ENCODE measurements at places on chromosomes 2 and 18.

GRCh38 chr2:144240656-144241339, 279.1 kb downstream of the ZEB2 start:
- DNase-seq: no peak

DNA sequence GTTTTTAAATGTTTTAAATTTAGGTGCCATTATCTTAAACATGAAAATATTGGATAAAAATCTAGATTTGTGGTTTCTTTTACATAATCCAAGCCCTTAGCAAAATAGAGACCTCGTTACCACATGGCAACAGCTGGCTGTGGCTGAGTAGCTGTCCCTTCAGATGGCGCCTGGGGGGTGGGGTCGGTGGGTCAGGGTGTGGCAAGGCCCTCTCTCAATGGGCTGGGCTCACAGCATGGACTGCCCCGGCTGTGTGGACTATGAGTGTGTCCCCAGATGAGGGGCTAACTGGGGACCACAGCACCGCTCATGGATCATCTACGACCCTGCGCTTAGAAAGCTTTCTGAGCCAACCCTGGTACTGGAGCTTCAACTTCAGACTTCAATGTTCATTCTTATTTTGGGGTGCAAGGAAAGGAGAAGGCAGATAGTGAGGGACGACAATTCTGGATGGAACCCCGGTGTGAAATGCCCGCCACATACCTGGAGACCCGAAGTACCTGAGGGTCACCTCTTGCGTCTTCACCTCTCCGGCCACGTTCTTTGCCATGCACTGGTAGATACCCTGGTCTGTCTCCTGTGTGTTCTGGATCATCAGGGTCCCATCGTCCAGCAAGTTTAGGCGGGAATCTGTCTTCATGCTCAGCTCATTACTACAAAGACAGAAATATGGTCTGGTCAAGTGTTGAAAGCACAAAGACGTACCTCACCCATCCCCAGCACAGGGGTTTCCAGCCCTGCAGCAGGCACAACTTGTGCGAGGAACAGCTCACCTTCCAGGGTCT, 71.0 kb downstream of the PXDN start:
- no peak for DNase-seq

DNA sequence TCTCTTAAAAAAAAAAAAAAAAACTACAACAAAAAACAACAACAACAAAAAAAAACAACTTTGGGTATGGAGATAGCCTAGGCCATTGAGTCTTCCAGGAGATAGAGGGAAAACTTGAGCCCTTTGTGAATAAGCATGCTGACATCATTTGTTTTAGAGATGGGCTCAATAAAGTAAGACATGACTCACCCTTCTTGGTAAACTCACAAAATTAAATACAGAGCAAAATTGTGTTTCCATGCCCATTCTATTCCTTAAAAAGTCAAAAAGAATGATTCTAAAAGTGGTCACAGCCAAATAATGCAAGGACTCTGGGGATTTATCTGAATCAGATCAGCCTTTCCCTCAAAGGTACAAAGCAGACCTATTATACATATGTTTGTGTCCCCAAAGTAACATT, 117.4 kb downstream of the ETAA1 start:
- peak; percentile 85 for DNase-seq

- DNase-seq: no peak
Measured at GRCh38 chr2:191938779-191939178, 91.9 kb upstream of the CAVIN2 start.

DNA sequence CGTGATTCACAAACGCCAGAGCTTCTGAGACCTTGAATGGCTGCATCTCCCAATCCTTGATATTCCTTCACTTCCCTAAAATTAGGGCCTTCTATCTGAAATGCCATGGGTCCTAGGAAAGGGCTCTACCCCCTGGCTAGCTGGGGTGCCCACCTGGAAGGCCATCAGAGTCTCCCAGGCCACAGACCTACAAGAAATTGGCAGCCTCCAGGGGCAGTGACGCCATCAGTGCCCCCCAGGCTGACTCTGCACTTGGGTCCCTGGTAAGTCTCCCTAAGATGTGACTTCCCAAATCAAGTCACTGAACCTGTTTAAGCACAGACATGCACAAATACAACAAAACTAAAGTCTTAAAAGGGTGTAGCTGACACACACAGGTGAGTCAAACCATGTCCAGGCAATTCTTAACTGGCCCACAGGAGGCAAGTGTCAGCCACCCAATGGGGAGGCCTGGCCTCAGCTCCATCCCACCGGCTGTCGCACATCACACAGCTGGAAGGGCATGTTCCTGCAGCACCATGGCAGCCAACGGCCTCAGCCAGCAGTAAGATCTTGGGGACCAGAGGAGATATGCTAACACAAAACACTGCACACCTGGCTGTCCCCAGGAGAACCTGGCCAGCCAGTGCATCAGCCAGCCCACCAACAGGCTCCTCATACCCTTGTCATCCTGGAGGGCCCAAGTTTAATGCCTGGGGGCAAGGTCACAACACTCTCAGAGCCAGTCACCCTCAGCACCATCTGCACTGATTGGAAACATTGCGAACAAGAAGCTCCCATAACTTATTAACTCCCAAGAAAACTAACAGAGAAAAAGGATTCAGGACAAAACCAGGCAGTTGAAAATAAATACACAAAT, 5.2 kb downstream of the PARD6G start:
- no peak for DNase-seq

DNA sequence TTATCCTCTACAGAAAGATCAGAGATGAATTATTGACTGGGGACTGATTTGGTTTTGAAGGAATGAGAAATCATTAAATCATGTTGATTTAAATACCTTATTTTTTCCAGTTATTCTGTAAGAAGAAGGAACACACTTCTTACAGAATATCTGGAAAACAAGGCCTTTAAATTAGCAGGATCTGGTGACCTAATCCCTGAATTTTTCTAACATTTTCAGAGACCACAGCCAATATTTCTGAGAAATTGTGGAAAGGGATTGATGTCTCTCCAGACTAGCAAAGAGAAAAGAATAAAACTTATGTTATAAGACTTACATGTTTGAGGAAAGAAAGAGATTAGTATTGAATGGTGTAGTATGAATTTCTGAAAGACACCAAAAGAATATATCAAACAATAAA, 104.0 kb downstream of the KCNE4 start:
- no peak for DNase-seq

DNA sequence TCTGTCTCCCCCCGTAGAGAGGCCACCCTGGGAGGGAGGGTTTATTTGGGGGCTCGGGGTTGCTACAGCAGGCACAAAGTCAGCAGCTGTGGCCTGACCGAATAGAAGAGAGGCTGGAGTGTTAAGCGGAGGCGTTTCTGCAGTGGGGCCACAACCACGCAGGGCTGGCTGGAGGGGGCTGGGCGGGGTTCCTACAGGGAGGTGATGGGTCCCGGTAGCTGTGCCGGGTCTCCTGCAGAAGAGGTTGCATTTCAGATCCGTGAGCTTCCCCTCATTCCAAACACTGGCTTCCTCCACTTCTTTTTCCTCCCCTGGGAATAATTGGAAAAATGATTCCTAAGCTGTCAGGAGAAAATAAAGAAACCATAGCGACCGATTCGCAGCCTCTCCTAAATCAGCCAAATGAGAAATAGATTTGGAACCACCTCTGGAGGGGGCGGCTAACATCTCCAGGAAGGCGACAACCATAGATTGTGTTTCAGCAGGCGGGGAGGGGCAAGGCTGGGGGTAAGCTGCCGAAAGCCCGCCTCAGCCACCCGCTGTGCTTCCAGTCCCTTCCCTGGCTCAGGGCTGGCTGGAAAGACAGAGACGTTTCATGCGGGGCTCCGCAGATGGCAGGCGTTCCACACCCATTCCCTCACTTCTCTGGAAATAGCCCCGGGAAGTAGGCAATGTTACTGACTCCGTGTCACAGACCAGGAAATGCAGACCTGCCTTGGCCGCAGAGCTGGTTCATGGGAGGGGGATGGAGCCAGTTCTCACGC, 85.6 kb upstream of the TAF1B start:
- DNase-seq: peak; percentile 74

GRCh38 chr18:66931010-66931409, 327.1 kb upstream of the CDH19 start:
- DNase-seq: no peak

- no peak for DNase-seq
Measured at GRCh38 chr2:190726255-190726654, 77.4 kb downstream of the NAB1 start.

GRCh38 chr2:212546669-212547068, 8.1 kb upstream of the ERBB4 start:
- no peak for DNase-seq

- peak; percentile 2 for DNase-seq
Measured at GRCh38 chr2:119333360-119333759, 33.3 kb downstream of the C2orf76 start.

DNA sequence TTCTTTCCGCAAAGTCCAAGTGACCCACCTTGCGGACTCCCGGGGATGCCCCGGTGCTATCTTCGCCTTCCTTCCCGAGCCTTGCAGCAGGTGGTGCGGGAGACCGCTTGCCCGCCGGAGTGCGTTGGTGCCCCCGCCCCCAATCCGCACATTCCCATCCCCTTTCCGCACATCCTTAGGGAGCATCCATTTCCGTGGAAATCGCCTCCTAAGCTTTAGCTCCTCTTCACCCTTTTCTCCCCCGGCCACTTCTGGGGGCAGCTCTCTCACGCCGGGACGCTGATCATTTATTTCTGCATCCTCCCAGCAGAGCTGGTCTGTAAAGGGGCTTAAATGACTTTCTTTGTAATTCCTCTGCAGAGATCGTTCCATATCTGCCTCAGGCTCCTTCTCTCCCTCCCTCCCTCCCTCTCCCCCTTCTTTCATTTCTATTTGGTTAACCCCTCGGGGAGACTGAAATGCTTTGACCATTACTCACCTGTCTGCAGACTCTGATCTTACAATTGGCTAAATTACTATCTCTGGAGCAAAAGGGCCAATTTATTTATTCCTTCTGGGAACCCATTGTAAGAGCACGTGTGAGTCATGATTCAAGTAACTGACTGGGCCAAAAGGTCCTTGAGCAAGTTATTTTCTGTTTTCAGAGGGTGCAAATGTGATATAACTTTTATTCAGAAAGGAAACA, 1.3 kb upstream of the LYPD1 start:
- peak; percentile 93 for DNase-seq

- peak; percentile 68 for DNase-seq
Measured at GRCh38 chr2:67797801-67798540, 264.8 kb downstream of the C1D start.

DNA sequence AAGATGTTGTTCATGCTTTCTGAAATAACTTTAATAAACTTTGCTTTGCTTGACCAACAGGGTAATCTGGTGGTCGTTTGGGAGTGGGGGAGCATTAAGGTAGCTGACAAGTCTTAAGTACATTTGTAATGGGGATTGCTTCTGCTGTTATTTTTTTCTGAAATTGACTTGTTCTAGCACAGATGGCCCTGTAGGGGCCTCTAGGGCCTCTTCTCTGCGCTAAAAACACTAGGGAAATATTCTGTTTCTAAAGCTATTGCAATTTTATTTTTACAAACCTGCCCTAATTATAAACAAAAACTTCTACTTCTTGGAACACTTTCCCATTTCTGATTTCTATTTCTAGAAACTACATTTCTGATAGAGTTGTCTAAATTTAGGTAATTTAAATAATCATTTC, 191.3 kb upstream of the KCNJ3 start:
- DNase-seq: no peak

DNA sequence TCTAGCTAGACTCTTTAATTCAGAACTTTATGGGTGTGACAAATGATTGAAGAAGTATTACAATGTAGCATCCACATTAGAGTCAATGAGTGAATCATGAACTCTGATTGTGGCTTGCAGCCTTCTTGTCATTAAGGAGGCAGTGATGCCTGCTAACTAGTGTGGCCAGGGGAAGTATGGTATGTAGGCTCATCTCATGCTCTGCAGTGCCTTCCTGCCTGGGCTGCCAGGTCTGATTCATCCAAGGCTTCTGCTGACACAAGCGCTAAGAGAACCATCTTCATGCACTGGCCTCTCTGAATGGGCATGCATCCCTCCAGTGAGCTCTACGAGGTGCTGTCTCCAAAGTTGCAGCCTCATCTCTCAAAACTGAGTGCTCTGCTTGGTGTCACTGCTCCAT, 144.3 kb downstream of the MTCL1 start:
- DNase-seq: peak; percentile 80

DNA sequence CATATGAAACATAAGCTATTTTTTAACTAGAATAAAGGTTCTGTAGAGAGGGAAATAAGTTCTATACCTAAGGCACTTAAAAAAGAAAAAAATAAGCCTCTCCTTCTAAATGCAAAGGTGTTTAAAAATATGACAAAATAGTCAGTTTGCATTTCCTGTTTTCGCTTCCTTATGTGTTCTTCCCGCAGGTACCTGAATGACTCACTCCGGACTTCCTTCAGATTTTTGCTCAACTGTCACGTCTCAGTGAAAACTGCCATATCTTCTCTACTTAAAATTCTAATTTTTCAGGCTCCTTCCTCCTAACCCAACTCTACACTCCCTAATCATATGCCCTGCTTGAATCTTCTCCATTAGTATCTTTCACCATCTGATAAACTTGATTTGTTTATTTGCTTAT, 1333.1 kb downstream of the LRP1B start:
- DNase-seq: no peak

- no peak for DNase-seq
Measured at GRCh38 chr18:27983780-27984179, 193.2 kb downstream of the CDH2 start.

GRCh38 chr2:212831671-212832199, 293.1 kb upstream of the ERBB4 start:
- DNase-seq: no peak

DNA sequence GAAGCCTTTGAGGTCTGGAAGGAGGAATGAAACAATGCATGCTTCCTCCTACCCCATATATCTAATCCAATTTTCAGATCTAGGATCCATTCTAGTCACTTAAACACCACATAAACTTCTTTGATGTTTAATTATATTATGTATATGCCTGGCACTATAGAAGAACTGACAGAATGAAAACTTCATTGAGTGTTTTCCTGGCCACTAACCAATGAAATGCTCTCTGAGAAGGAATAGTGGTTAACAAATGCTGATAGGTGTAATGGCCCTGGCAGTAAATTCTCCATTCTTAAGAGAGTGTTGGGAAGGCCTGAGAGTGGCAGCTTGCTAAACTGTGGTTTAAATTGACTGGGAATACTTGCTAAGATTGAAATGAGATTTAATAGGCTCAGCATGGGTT, 710.0 kb downstream of the LRRTM4 start:
- DNase-seq: no peak

DNA sequence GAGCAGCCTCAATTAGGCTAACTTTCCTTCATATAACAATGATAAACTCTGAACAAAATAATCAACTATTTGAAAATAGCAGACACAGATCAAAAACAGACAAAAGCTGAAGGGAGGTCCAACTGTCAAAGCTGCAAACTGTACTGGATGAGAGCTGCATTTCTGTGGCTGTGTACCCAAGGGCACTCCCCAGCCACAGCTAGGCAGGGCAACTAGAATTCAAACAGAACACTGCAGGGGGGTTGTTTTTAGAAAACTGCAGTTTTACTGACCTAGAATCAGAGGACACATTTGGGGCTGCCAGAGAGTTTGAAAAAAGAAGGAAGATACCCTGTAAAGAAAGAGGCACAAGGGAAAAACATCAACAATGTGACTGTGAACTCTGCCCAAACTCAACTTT, 56.8 kb downstream of the SMAD2 start:
- DNase-seq: no peak

GRCh38 chr2:64119369-64119768, 24.9 kb downstream of the PELI1 start:
- DNase-seq: no peak

Data from EH (cell line).